ENCODE measurements at places on chromosomes 5 and 9.

DNA sequence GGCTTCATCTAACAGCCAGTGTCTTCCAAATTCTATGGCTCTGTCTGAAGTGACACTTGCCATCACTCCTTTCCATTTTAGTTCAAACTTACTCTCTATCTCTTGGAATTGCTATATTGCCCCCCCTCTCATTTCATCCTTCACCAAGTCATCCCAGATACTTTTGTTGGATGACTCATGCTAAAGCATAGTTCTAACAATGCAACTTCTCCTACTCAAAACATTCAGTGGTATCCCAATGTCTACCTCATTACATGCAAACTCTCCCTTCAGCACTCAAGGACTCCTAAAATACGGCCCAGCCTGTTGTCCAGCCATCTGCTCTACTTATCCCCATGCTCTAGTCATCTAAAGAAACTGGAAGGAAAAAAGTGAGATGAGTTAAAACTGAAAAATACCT, 171.6 kb downstream of the RASEF start:
- no peak for DNase-seq

DNA sequence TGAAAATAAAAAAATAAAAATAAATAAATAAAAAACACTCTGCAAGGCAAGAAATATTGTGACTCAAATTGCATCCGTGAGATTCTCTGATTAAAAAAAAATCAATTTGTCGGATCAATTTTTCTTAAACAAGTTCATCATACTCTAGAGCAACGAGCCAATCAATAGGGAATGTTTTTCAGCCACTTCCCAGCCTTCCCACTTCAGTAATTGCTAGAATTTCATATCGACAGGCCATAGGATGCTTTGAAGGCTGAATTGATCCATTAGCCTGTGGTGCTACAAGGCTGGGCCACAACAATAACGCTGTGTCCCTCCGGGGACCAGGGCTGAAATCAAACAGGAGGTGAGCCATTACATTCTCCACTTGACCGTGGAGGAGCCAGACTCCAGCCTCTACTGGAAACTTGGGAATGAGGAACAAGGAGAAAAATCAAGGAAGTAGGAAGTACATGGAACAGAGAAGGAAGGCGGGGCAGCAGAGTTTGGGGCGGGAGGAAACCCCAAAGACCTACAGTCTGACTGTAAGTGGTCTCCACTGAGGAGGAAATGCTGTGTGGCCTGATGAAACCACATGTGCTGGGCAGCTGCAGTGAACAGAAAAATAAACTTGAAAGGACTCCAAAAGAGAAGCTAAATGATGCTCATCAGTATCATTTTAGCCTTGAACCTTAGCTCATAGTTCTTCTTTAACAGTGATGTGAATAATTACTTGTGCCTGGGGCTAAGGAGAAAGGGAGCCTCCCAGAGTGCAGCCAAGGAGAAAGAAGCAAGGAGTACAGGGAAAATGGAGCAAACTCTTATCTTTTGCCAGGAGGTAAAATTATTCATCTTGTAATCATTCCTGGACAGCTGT, 308.6 kb downstream of the TLE1 start:
- no peak for DNase-seq

GRCh38 chr5:86679949-86680348, 62.2 kb downstream of the COX7C start:
- DNase-seq, result no peak

GRCh38 chr9:113635586-113635985, 172.1 kb downstream of the RGS3 start:
- DNase-seq, result no peak

Measured in GM13977 (cell line).